ENCODE measurements at places on chromosomes 6 and 20. TPM values are rescaled to one million over a fixed set of nuclear protein-coding genes. Genes with fewer than 3 reads are reported as not detected.

GABRR1 gene
- not detected for total RNA-seq

RPS21 gene
- 719 TPM for total RNA-seq

FAM184A gene
- 0.13 TPM for total RNA-seq

OR2H1 gene
- total RNA-seq: under 0.01 TPM

CST11 gene
- total RNA-seq: not detected

SLC17A9 gene
- total RNA-seq: 6.2 TPM

SSTR4 gene
- total RNA-seq: not detected

EGFL8 gene
- 2.3 TPM for total RNA-seq

NOX3 gene
- total RNA-seq: not detected

SERINC3 gene
- total RNA-seq: 106 TPM

SYNDIG1 gene
- not detected for total RNA-seq

OXT gene
- total RNA-seq: not detected

RIPPLY2 gene
- total RNA-seq: 0.51 TPM

Data from dermis microvascular lymphatic vessel endothelial cell (primary cell).